ENCODE measurements at places on chromosomes 7 and 10.

GRCh38 chr7:4951903-4952636 is 6.9 kb downstream of the MMD2 start:
- DNase-seq: no peak

- no peak for DNase-seq
These were observed 17.6 kb downstream of the UNC5B start for GRCh38 chr10:71229726-71230655.

- DNase-seq: no peak
These were observed 201.0 kb downstream of the EMX2 start for GRCh38 chr10:117743509-117743908.

DNA sequence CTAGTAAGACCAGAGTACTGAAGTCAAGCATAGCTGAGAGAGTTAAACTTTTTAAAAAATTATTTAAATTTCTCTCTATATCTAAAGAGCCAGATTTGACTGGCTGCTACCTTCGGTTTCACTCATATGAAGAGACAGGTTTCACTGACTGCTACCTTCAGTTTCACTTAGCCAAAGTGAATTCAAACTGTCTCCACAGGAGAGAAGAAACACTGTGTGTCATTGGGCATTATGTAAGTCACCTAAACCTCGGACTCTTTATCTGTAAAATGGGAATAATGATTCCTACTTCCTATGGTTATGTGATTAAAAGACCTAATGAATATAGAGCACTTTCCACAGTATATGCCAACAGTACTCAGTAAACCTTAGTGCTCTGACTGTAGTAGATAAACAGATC is 41.6 kb upstream of the MET start:
- DNase-seq: no peak

GRCh38 chr10:43055991-43056567 is 20.8 kb upstream of the RET start:
- no peak for DNase-seq

Data from HEK293T (cell line).